ENCODE measurements at places on chromosomes 11 and 22. TPM values are rescaled to one million over a fixed set of nuclear protein-coding genes. Genes with fewer than 3 reads are reported as not detected.

The DNAJB7 gene
- not detected for total RNA-seq

DNA sequence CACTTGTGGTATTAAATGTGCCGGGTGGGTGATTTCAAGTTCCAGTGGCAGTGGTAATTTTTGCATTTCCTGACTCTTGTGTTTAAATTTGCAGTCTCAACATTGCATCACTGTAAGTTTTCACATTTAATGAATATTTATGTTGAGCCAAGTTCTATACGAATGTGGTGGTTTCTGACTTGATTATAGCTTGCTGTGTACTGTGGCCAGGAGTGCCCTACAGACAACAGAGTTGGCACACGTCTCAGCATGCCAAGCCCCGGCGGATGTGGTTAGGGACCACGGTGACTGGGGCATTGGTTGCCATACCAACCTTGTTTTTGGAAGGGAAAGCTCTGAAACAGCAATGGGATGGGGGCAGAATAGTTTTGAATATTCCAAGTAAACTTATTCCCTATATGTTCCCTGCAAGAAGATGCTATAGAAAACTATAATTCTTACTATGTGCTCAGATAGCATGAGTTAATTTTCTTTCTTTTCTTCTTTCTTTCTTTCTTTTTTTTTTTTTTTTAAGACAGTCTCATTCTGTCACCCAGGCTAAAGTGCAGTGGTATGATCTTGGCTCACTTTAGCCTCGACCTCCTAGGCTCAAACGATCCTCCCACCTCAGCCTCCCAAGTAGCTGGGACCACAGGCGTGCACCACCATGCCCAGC lies 16.0 kb downstream of the ZNRF3 start:
- no peak for DNase-seq
- H3K4me3 ChIP-seq = no peak overlapping the region
- H3K4me1 ChIP-seq = peaks cover 12% of the 10 kb centered on the region
- H3K27me3 ChIP-seq = no peaks in the 10 kb centered on the region

GRCh38 chr11:64971421-64972233 lies at the start of gene MAJIN:
TSS of gene MAJIN (minus strand) at chr11:64972108. CDS start at chr11:64959405, 12,703 bp downstream.
- no peak within 1 kb of the TSS for H3K27ac ChIP-seq
- no peak within 1 kb of the TSS for H3K4me3 ChIP-seq
- no peaks in the 10 kb centered on the region for H3K4me1 ChIP-seq
- no peaks in the 10 kb centered on the region for H3K36me3 ChIP-seq
- H3K27me3 ChIP-seq = no peaks in the 10 kb centered on the region
- DNase-seq = no peak

DNA sequence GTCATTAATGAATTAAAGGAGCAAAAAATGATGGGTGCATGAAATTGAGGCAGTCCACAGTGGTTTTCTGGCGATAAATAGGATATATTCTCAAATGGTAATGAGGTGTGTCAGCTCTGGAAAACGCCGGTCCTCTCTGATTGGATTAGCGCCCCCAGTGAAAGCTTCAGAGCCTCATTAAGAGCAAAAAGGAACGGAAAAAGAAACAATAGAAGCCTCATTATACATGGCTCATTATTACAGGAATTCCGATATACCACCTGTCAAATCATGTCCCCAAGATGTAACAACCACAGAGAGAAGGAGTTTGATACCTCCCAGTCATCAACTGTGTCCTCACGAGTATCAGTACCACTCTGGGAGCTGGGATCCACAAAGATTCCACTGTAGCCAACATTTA lies 175.7 kb upstream of the PITPNB start:
- H3K27ac ChIP-seq = no peak overlapping the region
- H3K36me3 ChIP-seq = peaks cover 27% of the 10 kb centered on the region
- H3K27me3 ChIP-seq = no peaks in the 10 kb centered on the region
- H3K4me3 ChIP-seq = no peak overlapping the region
- no peak for DNase-seq

DNA sequence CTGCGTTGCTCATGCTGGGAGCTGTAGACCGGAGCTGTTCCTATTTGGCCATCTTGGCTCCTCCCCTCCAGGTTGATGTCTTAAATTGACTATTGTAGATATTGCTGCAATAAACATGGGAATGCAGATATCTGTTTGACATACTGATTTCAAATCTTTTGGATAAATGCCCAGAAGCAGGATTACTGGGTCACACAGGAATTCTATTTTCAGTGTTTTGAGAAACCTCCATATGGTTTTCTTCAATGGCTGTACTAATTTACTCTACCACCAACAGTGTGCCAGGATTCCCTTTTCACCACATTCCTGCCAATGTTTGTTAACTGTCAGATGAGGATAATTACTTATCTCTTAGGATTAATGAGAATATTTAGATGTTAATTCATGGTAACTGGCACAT lies 467.0 kb downstream of the LUZP2 start:
- no peak for DNase-seq
- no peak overlapping the region for H3K4me3 ChIP-seq
- no peaks in the 10 kb centered on the region for H3K36me3 ChIP-seq
- H3K27ac ChIP-seq = no peak overlapping the region
- no peaks in the 10 kb centered on the region for H3K4me1 ChIP-seq
- no peaks in the 10 kb centered on the region for H3K27me3 ChIP-seq

DNA sequence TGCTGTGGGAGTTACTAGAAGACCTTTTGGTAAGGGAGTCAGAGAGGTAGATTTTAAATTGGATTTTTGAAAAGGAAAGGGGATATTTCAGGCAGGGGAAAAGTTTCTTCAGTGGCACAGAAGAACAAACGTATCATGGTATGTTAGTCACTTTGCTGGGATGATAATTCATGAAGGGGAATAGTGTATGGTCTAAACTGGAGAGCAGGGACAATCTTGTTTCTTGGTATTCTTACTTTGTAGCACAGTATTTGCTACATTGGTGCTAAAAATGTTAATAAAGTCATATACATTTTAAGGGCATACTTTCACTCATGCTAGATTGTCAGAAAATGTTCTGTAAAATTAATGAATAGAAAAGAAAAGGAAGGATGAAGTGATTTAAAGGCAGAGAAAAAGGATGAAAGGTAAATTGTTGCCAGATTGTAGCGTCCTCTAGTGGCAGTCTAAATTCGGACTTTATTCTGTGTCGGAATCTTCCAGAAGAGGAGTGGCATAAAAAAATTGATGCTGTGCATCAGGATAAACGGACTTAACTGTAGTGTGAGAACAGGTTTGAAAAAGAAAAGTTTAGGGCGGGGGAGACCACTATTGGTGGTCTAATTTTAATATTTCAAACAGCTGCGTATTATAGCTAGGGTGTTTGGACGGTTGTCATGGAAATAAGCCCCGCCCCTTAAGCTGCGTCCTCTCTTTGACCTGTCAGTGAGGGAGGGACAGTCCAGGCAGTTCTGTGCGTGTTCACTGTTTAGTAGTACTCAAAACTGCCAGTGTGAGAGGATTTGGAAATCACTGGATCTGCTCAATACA lies at the start of gene BCO2:
BCO2 (plus strand) TSS at position 724 of the 810 bp plus-strand sequence. CDS start 90 bp downstream, outside the sequence.
- H3K27me3 ChIP-seq = peaks cover 1% of the 10 kb centered on the region
- peaks cover 3% of the 10 kb centered on the region for H3K4me1 ChIP-seq
- peak within 1 kb of the TSS; percentile 87 for H3K4me3 ChIP-seq

- no peak for DNase-seq
- no peak overlapping the region for H3K27ac ChIP-seq
- peaks cover 16% of the 10 kb centered on the region for H3K4me1 ChIP-seq
- peaks cover 1% of the 10 kb centered on the region for H3K27me3 ChIP-seq
- no peak overlapping the region for H3K4me3 ChIP-seq
- no peaks in the 10 kb centered on the region for H3K36me3 ChIP-seq
These were observed 22.1 kb upstream of the PSMA1 start for GRCh38 chr11:14542324-14542723.

The OR10A5 gene
- total RNA-seq = not detected

DNA sequence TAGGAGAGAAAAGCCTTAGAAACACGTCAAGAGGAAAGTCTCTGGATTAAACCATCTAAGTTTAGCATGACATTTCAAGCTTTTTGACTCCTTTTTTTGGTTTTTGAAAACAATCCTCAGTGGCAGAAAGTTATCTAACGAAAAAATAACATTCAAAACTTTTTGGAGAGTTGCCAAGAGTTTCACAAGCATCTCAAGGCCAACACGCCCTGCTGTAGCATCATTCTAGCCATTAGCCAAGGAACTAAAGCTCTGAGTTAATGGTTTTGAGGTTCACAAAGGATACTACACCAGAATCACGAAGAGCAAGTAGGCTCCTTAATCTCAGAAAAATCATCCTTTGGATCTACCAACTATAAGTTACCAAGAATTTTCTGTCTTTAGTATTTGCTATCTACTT lies 94.8 kb downstream of the PICALM start:
- H3K4me3 ChIP-seq = no peak overlapping the region
- H3K27ac ChIP-seq = no peak overlapping the region
- H3K36me3 ChIP-seq = peaks cover 25% of the 10 kb centered on the region
- DNase-seq = no peak
- H3K4me1 ChIP-seq = no peaks in the 10 kb centered on the region
- peaks cover 8% of the 10 kb centered on the region for H3K27me3 ChIP-seq

- no peak overlapping the region for H3K4me3 ChIP-seq
- H3K27ac ChIP-seq = no peak overlapping the region
- no peak for DNase-seq
- peaks cover 3% of the 10 kb centered on the region for H3K27me3 ChIP-seq
These were observed 571.8 kb downstream of the BRD1 start for GRCh38 chr22:49255741-49256318.

All from endothelial cell (in vitro differentiated cells).